Heart left ventricle (tissue), 16 donors: ENCODE measurements at places on chromosomes 1 and 21. TPM values are rescaled to one million over a fixed set of nuclear protein-coding genes. Genes with fewer than 3 reads are reported as not detected.

The TRIM63 gene
- total RNA-seq: 136 TPM

The SPATA45 gene
- not detected for total RNA-seq

The CD244 gene
- not detected for total RNA-seq

The FBLIM1 gene
- total RNA-seq: 49.3 TPM

The CR1L gene
- not detected for total RNA-seq

The NHLH1 gene
- 0.09 TPM for total RNA-seq

The CD1D gene
- total RNA-seq: 0.38 TPM

The AADACL4 gene
- not detected for total RNA-seq

The CD46 gene
- total RNA-seq: 90.0 TPM

The GPR25 gene
- total RNA-seq: not detected

The FMO3 gene
- 1.5 TPM for total RNA-seq

The DIO1 gene
- total RNA-seq: not detected

The C1orf226 gene
- total RNA-seq: 6.7 TPM

The PIAS3 gene
- 25.8 TPM for total RNA-seq

The RIMS3 gene
- 3.0 TPM for total RNA-seq

The CD5L gene
- total RNA-seq: not detected

The BTG3 gene
- total RNA-seq: 2.6 TPM

The PPIAL4G gene
- total RNA-seq: 0.09 TPM

The IL22RA1 gene
- 0.52 TPM for total RNA-seq

The TMPRSS2 gene
- not detected for total RNA-seq

The PITHD1 gene
- total RNA-seq: 34.8 TPM

The GPR52 gene
- total RNA-seq: 1.0 TPM

The PARP1 gene
- 98.8 TPM for total RNA-seq

The LHX8 gene
- not detected for total RNA-seq

The PGD gene
- 31.1 TPM for total RNA-seq
